Prostate gland (tissue), 2 donors: ENCODE measurements at places on chromosomes 7 and 10. TPM values are rescaled to one million over a fixed set of nuclear protein-coding genes. Genes with fewer than 3 reads are reported as not detected.

The KLF14 gene
- total RNA-seq, result 0.57 TPM

The STK31 gene
- total RNA-seq, result 0.09 TPM

The MEST gene
- total RNA-seq, result 31.1 TPM

The LIPN gene
- total RNA-seq, result not detected

The GIMAP6 gene
- 15.7 TPM for total RNA-seq

The LHFPL3 gene
- total RNA-seq, result not detected

The GJD4 gene
- total RNA-seq, result not detected

The NPY4R2 gene
- 8.9 TPM for total RNA-seq

DNA sequence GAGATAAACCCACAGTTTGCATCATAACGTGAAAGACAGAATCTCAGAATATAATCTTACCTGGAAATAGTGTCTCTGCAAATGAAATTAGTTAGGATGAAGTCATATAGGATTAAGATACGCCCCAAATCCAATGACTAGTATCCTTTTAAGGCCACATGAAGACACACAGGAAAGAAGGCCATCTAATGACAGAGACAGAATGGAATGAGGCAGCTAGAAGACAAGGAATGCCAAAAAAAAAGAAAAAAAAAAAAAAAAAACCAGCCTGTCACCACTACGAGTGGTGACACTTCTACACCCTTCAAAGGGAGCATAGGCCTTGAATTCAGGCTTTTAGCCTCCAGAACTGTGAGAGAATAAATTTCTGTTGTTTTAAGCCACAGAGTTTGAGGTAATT is 82.9 kb downstream of the HYCC1 start:
- DNase-seq, result no peak

GRCh38 chr10:17655567-17656146 is 11.7 kb downstream of the STAM start:
- DNase-seq, result no peak

DNA sequence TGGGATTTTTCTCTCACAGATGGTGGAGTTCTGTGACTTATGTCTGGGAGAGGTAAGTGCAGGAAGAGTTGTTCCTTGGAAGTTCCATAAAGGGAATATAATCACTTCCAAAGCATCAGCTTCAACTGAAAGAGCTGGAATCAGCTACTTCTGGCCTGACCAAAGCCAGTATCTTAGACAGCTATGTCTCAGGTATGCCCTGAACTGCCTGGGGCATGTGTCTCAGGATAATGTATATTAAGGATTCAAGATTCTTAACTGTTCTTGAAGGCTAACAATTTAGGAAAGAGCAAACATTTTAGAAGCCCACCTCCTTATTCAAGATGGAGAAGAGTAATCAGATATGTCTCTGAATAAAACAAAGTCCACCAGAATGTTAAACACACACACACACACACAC is 12.4 kb upstream of the NOBOX start:
- DNase-seq, result no peak

DNA sequence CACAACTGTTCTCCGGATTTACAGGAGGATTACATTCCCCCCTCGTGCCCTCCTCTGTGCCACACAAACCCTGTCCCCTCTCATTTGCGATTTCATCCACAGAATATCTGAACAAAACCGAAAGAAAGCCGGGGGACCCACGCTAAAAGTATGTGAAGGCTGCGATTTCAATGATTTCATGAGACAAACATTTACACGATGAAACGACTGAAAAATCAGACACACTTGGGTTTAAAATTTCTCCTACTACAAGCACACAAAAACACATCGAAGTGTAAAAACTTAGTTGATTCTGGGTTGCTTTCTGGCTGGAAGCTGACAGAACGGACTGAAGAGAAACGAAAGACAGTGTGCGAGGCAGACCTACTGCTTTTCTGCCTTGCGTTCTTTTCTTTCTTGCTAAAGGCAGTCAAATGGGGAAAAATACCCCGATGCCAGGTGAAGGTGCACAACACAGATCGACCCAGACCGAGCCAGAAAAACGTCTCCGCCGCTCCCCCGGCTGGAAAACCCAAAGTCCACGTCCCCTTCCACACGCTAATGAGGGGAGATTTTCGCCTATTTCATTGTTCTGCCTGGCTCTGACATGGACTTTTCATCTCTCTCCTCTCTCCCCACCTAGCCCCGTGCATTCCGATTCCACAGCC is 1.2 kb downstream of the HIPK2 start:
- peak; percentile 41 for DNase-seq
